Cardiac fibroblast (primary cell): ENCODE measurements at places on chromosomes 13 and 19.

- no peak for DNase-seq
Observed at GRCh38 chr13:97280478-97280877, 58.3 kb downstream of the MBNL2 start.

DNA sequence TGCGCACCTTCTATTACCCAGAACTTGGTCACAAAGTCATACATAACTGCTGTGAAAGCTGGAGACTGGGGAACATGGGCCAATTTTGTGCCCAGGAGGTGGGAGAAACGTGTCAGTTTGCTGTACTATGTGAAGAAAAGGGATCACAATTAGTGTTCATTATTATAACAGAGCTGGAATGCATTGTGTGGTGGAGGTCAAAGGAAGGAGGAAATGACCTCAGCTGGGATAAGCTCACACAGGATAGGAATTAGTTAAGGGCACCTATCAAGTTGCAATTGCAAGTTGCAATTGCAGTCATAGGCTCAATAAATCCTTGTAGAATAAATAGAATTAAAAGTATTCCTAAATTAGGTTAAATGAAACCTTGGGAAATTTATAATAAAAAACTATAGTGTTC is 103.9 kb upstream of the OBI1 start:
- DNase-seq: no peak

- DNase-seq: peak; percentile 88
Observed at GRCh38 chr13:77980592-77980991, 62.0 kb upstream of the EDNRB start.

DNA sequence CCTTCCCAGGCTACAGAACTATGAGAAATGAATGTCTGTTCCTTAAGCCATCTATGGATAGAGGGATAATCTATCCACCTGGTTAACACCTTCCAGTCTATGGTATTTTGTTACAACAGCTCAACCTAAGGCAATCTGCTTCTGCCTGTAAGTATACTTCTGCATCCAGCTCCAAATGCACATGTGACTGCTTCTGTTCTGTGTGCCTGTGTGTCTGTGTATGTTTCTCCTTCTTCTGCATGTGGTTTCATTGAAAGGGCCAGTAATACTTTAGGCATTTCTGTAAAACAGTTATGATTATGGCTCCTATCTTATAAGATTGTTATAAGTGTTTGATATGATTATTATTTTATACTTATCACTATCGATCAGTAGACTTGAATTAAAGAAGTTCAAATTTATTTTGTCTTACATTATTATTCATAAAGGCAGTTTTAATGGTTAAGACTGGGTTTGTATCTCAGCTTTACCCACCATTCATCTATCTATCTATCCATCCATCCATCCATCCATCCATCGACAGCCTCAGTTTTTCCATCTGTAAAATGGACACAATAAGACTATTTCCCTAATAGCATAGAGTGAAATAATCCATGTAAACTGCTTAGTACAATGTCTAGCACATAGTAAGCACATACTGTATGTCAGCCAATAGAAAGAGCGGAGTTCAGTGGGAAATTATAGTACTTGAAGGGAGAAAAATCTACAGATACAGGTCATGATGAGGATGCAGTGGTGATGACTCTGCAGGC is 37.5 kb upstream of the TM9SF2 start:
- DNase-seq: no peak

- no peak for DNase-seq
Observed at GRCh38 chr19:3227054-3227626, 2.7 kb downstream of the CELF5 start.

DNA sequence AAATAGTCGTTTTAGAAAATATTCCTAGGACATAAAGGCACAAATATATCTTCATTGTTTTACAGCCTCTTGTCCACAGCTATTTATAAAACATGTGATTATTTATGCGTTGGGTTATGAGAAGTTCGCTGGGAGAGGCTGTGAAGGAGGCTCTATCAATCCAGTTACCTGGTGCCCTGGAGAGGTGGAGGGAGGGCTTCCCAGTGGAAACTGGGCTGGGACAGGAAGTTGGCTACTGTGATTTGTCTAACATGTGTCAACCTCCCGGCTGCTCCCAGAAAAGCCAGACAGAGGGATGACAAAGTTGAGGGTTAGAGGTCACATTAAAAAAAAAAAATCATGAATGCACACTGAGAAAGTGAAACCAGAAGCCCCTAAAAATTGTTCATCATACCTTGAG is 346.5 kb downstream of the ZNF536 start:
- DNase-seq: no peak

- peak; percentile 91 for DNase-seq
Observed at GRCh38 chr13:44267980-44268379, 105.6 kb upstream of the SERP2 start.

DNA sequence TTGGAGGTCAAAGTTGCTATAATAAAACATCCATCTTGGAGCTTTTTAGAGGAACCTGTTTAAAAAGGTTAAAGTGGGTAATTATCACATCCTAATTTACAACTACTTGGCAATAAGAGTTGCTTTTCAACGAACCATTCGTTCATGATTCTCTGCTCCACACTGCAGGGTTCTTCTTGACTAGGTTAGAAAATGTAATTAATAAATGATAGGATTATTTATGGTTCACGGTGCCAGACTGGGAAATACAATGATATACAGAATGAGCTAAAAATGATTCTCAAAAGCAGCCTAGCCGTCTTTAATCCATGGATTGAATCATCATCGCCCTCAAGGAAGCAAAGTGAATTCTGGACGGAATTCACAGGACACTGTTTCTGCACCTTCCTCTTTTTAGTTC is 291.2 kb downstream of the TEX29 start:
- DNase-seq: no peak

DNA sequence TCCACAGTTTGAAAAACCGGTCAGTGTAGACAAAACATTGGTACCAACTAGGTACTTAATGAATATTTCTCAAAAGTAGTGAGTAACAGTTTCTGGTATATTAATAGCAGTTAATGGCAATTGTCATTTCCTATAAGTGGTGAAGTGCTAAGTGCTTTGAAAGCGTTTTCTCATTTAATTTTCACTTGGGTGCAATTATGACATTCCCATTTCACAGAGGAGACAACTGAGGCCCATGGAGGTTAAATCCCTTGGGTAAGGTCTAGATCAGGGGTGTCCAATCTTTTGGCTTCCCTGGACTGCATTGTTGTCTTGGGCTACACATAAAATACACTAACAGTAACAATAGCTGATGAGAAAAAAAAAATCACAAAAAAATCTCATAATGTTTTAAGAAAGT is 687 bp upstream of the SYT3 start:
- no peak for DNase-seq

- DNase-seq: no peak
Observed at GRCh38 chr13:28373810-28374209, 121.1 kb downstream of the FLT1 start.

DNA sequence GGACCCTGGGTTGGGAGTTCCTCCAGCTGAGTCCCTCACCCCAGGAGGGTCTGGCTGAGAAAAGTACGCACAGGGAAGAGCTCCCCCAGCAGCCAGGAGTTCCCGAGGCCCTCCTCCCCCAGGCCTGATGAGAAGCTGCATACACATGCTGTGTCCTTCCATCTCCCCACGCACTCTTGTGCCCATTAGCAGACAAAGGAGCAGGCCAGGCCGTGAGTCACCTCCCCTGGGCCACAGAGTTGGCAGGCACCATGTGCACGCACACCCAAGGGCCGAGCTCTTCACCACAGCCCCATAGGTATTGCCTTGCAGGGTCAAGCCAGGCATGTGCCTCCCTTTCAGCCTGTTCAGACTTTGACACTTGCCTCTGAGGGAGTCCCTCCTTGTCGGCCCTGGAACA is 17.5 kb downstream of the MAU2 start:
- peak; percentile 83 for DNase-seq
